ENCODE measurements at places on chromosomes 12 and 14.

DNA sequence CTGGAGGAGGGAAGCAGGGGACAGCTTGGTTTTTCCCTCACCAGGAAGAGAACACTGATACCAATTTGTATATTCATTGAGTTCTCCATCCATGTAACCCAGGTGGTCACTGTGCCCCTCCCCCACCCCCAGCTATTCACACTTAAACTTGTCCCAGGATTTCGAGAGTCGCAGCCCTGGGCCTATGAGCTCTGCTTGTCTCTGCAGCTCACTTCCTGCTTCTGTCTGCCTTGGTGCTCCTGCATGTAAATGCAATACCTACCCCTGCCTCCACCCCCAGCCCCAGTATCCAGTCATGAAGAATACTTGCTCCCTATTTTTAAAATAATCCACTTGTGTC is 452.2 kb downstream of the BCL11B start:
- no peak for DNase-seq

- no peak for DNase-seq
Measured at GRCh38 chr12:124545508-124546418, 21.6 kb downstream of the NCOR2 start.

GRCh38 chr12:51729331-51729730 is 119.2 kb downstream of the FIGNL2 start:
- DNase-seq, result no peak

GRCh38 chr14:103031566-103031911 is 25.8 kb downstream of the CDC42BPB start:
- DNase-seq, result no peak

GRCh38 chr12:132284827-132285741 is 44.3 kb downstream of the GALNT9 start:
- no peak for DNase-seq

- DNase-seq, result no peak
Measured at GRCh38 chr12:51028126-51028812, 2.1 kb upstream of the SLC11A2 start.

DNA sequence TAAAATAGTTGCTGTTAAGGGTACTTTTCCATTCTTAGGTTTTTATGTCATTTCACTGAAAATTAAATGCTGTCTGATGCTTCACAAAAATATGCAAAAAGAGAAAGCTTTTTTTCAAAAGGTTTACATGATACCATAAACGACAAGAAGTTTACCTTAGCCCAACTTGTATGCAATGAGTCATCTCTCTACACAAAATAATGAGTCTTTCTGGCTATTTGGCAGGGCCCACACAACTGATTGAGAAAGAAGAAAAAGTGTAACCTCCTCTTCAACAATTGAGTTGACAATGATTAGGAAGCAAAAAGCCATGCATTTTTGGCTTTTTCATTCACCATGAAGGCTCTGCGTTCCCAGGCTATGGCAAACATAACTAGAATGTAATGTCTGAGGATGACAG is 165.4 kb upstream of the CPNE8 start:
- DNase-seq, result no peak

DNA sequence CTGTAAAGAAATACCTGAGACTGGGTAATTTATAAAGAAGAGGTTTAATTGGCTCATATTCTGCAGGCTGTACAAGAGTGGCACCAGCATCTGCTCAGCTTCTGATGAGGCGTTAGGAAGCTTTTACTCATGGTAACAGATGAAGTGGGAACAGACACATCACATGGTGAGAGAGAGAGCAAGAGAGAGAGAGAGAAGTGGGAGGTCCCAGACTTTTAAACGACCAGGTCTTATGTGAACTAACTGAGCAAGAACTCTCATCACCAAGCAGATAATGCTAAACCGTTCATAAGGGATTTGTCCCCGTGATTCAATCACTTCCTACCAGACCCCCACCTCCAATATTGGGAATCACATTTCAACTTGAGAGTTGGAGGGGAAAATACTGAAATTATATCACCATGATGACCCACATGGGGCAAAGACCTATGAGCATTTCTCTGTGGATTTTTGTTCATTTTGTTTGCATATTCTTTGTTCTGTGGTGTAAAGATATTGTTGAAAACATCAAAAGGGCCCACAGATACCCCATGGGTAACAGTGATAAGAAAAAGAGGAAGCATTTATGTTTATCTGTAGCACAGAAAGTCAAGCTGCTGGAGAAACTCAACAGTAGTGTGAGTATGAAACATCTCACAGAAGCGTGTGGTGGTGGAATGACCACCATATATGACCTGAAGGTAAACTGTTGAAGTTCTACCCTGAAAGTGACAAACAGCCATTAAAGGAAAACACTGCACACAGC is 135.2 kb upstream of the PDE3A start:
- DNase-seq, result no peak

- DNase-seq, result no peak
Measured at GRCh38 chr12:52060498-52061177, 9.1 kb upstream of the ATG101 start.

DNA sequence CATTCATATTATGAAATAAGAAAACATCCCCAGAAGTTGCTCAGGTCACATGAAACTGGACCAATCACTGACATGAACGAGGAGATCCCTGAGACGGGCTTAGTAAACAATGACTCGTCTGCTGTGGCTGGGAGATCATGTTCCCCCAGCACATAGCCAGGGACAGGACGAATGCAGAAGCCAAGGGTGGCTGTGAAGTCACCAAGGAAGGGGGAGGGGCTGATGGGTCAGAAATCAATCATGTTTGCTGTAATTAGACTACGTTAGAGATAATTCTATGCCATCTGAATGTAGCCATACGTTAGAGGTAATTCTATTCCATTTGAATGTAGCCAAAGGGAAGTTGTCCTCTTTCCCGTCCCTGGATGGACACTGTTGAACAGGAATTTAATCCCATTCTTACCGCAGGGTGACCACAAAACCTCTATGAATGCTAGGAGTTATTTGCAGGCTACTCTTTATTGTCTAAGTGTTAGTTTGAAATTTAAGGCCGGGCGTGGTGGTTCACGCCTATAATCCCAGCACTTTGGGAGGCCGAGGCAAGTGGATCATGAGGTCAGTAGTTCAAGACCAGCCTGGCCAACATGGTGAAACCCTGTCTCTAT is 332.9 kb downstream of the TMEM132D start:
- no peak for DNase-seq

DNA sequence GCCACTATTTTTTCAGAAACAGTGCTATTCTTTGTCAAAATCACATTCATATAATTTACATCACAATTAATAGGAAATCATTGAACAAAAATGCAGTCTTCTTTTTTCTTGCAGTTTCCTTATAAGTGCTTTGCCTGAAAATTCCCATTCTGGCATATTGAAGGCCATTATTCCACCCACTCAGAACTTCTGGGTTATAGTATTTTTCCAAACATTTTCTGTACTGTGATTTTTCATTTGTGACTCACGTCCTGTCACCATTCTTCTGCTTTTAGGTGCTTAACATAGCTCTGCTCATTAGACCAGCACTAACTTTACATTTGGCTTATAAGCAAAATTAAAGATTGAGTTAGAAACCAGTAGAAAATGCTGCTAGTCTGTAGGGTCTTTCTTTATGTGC is 241.0 kb upstream of the NPAS3 start:
- DNase-seq, result no peak

GRCh38 chr14:24879661-24880386 is 170.1 kb downstream of the STXBP6 start:
- DNase-seq, result no peak

GRCh38 chr12:104756901-104757300 is 201.2 kb downstream of the SLC41A2 start:
- DNase-seq, result no peak

- DNase-seq, result no peak
Measured at GRCh38 chr12:90058704-90059103, 350.1 kb upstream of the ATP2B1 start.

- no peak for DNase-seq
Measured at GRCh38 chr12:81303935-81304334, 226.1 kb downstream of the ACSS3 start.

DNA sequence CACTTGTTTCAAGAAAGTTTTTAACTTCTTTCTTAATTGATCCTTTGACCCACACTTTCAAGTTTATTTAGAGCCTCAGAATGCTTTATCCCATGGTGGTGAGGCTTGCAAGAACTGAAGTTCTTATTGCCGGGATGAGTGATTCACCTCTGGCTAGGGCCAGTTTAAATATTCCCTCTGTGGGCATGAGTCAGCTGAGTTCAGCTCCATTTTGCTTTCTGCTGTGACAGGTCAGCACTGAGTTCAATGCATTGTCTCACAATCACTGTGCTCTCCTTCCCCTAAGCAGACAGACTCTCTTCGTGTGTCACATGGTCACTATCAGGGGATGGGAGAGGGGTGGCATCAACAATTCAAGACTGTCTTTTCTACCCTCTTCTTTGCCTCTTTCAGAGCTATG is 514.6 kb upstream of the FBXO33 start:
- DNase-seq, result no peak

DNA sequence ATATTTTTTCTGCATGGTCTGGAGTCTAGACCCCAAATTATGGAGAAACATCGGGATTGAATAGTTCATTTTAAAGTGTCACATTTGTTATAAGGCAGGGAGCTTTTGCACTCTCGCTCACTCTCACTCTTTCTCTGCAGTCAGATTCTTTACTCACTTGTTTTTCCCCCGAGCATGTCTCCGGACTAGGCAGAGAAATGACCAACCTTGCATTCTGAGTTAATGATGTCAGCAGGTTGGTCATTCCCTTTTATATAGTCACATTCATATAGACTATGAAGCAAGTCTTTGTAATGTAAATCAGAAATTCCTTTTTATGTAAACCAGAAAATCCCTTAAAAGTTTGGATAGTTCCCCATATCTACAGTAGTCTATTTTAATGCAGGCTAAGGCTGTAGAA is 4.1 kb downstream of the C12orf75 start:
- DNase-seq, result no peak

DNA sequence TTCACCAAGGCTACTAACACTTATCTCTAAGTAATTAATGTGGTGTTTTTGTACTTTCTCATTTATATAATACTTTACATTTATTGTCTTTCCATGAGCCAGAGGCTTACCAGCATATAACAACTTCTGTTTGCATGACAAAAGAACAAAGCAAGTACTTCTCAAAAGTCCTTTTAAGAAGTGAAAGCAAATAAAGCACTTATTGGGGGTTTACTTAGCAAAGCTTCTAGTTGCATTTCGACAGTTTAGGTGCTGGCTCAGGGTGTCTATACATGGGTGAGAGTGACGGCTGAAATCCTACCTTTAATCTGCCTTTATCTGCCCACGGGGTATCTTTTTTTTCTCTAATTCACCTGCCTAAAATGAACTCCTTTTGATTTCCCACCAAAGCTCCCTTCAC is 21.0 kb upstream of the DCN start:
- no peak for DNase-seq

DNA sequence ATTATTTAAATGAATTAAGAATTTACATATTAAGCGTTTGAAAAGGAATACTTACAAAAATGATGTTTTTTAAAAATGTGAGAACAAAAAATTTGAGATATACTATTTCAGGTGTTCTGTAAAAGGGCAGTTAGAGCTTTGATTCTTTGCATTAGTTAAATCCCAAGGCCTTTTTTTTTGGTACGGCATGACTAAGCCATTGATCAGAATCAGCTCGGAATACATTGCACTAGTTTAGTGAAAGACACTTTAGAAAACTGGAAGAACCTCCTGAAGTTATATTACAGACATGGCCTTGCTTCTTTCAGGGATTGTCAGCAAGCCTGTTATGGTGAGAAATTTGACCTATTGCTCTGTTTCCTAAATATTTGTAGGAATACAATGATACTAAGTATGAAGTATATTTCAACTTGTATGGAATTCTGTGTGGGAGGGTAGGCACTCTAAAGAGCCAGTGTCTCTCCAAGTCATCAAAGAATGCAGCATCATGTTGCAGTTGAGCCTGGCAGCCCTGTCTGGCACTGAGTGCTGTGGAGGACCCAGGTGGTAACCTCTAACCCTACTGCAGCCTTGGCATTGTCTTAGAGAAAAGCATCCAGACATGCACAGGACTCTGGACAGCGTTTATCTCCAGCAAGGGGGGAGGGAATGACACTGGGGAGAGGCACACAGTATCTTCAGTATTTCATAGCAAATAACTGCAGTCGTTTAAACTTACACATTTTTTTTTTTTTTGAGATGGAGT is 1.5 kb downstream of the KLC1 start:
- no peak for DNase-seq

DNA sequence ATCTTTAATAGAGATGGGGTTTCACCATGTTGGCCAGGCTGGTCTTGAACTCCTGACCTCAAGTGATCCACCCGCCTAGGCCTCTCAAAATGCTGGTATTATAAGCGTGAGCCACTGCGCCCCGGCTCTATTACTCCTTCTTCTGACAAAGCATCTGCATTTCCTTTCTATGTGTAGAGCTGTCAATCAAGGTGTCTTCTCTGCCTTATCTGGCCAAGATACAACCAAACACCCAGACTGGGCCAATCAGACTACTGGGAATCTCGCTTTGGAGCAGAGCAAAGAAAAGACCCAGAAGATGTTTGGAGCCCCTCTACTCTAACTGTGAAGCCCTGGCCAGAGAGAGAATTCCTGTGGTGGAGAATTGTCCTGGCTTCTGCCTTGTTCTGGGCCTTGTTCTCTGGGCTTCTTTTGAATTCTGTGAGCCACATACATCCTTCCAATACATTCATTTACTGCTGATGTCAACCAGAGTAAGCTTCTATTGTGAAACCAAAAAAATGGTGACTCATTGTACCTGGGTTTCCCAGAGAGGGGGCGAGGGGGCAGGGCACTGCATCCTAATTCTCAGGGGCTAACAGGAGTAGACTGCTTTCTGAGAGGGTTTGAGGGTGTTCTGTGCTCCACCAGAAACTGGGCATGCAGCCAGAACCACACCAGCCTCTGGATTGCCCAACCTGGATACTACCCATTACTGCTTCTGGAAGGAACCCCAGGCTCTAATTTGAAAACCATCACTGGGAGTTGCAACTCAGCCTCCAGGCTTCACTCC is 18.8 kb upstream of the FLVCR2 start:
- no peak for DNase-seq

DNA sequence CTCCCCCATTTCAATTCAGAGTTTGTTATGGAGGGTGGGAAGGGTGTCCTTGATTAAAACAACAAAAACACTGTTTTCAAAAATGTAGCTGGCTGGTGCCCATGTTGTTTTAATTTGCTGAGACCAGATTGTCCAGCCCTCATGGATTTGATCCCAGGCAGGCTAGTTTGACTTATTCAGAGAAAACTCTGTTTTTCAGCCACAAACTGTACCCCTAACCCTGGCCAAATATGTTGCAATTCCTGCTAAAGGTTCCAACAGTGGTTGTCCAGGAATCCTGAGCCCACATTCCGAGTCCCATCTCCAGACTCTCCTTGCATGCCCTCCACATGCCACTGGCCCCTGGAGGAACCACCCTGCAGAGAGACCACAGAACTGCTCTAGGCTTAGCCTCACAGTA is 36.0 kb downstream of the MAP1LC3B2 start:
- no peak for DNase-seq

DNA sequence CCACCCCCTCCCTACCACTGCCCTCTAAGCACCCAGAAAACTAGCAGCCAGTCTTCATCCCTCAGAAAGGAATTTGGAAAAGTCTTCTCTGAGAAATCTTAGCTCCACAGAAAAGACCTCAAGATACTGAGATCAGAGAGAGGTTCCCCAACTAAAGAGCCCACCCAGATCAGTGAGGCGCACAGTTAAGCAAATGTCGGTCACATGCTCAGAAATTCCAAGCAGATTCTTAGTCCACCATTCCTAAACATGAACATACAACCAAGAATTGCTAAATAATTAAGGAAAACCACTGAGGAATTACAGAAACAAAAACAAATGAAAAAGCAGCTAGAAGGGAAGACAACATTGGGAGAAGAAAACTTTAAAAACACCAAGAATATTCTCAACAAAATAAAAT is 32.3 kb downstream of the MED13L start:
- DNase-seq, result no peak
